ENCODE measurements at places on chromosomes 13 and 19. TPM values are rescaled to one million over a fixed set of nuclear protein-coding genes. Genes with fewer than 3 reads are reported as not detected.

DNA sequence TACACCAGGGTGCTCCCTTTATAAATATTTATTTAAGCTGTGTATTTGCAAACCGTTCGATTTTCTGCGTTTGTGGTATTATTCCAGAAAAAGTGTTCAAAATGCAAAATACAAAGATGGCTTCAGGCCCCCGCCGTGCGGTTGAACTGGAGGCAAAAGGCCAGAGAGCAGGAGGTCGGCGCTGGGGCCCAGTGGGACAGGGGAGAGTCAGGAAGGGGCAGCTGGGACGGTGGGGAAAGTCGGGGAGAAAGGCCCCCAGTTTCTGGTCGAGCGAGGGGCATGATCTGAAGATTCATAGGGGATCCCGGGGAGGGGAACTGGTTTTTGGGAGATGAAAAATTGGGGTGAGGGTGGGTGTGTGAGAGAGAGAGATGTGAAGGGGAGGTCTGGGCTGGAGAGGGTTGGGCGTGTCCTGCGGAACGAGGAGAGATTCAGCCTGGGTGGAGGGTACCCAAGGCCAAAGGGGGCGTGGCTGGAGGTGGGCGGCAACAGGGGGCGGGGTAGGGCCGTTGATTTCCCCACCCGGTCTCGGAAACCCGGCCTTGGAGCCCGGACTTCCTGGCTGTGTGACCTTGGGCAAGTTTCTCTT is 678 bp downstream of the ISOC2 start:
- DNase-seq, result peak; percentile 96
- H3K4me3 ChIP-seq, result peak overlapping the region; percentile 81
- peaks cover 34% of the 10 kb centered on the region for H3K4me1 ChIP-seq
- H3K27me3 ChIP-seq, result no peaks in the 10 kb centered on the region
- H3K27ac ChIP-seq, result peak overlapping the region; percentile 98

Gene NBEA
- total RNA-seq, result 47.6 TPM

DNA sequence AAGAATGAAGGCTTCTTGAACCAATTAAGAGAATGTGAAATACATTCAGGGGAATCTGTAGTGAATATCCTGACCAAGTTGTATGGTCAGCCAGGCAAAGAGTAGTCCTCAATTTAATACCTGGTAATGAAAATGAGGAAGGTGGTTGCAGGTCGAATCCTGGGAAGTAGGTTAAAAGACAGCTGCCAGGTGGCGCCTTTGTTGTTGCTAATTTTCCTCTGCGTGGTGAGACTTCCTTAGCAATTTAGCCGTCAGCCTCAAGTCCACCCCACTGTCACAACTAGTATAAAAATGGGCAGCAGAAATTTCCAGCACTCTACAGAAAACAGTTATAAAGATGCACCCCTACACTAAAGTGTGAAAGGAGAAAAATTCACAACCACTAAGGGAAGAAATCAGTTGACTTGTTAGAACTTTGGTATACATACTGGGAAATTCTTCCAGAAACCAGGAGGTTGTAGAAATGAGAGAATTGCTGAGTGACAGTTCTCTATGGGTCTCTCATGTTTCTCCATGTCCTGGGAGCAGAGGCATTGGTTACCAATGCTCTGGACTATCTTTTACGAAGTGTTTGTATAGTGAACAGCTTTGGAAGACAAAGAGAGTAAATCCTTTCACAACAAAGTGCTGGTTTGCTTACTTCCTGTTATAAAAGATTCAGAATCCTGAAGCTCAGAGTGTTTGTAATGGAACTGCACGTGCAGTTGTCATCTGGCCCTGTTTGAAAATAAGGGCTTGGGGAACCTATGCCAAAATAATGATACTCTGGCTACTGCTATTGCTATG is 235.9 kb downstream of the NHLRC3 start:
- no peaks in the 10 kb centered on the region for H3K27me3 ChIP-seq
- DNase-seq, result no peak
- H3K4me3 ChIP-seq, result no peak overlapping the region

- no peaks in the 10 kb centered on the region for H3K4me1 ChIP-seq
- no peaks in the 10 kb centered on the region for H3K36me3 ChIP-seq
- no peak for DNase-seq
- H3K4me3 ChIP-seq, result no peak overlapping the region
- H3K27me3 ChIP-seq, result no peaks in the 10 kb centered on the region
Observed at GRCh38 chr13:73065665-73066340, 7.0 kb downstream of the KLF5 start.

Gene ERICH6B
- not detected for total RNA-seq

DNA sequence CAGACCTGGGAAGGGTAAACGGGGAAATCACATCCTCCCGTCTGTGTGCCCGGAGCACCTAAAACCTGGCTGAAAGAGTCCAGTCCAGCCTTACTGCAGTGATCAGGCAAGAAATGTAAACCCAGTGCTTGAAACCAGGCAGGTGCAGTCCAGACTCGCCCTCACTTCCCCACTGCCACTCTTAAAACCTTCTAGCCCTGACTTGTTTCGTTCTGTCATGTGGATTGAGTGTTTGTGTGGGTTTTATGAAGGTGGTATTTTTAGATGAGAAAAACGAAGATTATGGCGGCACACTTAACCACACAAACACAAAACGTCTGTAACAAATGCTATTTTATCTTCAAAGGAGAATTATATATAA is 839 bp upstream of the CKAP2 start:
- peaks cover 15% of the 10 kb centered on the region for H3K4me1 ChIP-seq
- H3K36me3 ChIP-seq, result no peaks in the 10 kb centered on the region
- no peak for DNase-seq
- H3K27me3 ChIP-seq, result no peaks in the 10 kb centered on the region
- H3K4me3 ChIP-seq, result peak overlapping the region; percentile 88
- peak overlapping the region; percentile 88 for H3K27ac ChIP-seq

DNA sequence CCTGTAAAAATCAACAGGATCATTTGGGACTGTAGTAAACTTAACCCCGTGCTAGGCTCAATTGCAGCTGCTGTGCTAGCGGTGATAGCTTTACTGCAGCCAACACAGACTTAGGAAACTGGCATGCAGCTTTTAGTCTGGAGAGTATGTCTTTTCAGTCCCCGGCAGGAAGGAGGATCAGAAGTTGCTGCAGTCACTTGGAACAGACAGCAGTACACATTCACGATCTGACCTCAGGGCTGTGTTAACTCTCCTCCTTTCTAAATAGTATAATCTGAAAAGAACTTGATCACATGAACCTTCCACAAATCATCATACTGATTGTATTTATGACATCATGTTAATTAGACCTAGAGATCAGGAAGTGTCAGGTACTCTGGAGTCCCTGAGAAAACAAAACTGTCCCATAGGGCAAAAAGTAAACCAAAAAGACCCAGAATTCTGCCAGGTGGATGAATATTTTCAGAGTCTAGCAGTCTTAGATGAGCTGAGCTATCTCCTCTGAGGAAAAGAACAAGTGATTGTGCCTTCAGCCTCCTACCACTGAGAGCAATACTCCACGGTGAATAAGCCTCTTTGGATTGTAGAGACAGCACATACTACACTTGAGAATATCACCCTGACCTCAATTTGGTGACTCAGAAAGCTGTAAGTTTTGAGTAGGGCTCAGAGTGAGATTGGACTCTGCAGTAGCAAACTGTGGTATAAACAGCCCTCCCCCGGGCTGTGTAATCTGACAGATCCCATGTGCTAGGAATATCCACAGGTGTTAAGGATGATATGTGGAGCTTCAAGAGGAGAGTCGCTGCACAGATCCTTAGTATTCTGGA is 181.0 kb upstream of the GPR12 start:
- no peak overlapping the region for H3K27ac ChIP-seq
- no peaks in the 10 kb centered on the region for H3K4me1 ChIP-seq
- H3K27me3 ChIP-seq, result peaks cover 16% of the 10 kb centered on the region
- H3K4me3 ChIP-seq, result no peak overlapping the region
- H3K36me3 ChIP-seq, result no peaks in the 10 kb centered on the region

- H3K4me1 ChIP-seq, result no peaks in the 10 kb centered on the region
- no peak for DNase-seq
- no peaks in the 10 kb centered on the region for H3K36me3 ChIP-seq
- H3K27ac ChIP-seq, result no peak overlapping the region
- peaks cover 4% of the 10 kb centered on the region for H3K27me3 ChIP-seq
Observed at GRCh38 chr19:49272204-49272603, 52.8 kb downstream of the SLC6A16 start.

Gene MEIOSIN
- total RNA-seq, result not detected

- H3K36me3 ChIP-seq, result no peaks in the 10 kb centered on the region
- H3K4me1 ChIP-seq, result peaks cover 6% of the 10 kb centered on the region
- no peaks in the 10 kb centered on the region for H3K27me3 ChIP-seq
- H3K4me3 ChIP-seq, result no peak overlapping the region
- no peak overlapping the region for H3K27ac ChIP-seq
Observed at GRCh38 chr19:17749912-17750317, 1.4 kb upstream of the FCHO1 start.

Gene ZNF836
- 9.1 TPM for total RNA-seq

Gene ZNF444
- 39.6 TPM for total RNA-seq

DNA sequence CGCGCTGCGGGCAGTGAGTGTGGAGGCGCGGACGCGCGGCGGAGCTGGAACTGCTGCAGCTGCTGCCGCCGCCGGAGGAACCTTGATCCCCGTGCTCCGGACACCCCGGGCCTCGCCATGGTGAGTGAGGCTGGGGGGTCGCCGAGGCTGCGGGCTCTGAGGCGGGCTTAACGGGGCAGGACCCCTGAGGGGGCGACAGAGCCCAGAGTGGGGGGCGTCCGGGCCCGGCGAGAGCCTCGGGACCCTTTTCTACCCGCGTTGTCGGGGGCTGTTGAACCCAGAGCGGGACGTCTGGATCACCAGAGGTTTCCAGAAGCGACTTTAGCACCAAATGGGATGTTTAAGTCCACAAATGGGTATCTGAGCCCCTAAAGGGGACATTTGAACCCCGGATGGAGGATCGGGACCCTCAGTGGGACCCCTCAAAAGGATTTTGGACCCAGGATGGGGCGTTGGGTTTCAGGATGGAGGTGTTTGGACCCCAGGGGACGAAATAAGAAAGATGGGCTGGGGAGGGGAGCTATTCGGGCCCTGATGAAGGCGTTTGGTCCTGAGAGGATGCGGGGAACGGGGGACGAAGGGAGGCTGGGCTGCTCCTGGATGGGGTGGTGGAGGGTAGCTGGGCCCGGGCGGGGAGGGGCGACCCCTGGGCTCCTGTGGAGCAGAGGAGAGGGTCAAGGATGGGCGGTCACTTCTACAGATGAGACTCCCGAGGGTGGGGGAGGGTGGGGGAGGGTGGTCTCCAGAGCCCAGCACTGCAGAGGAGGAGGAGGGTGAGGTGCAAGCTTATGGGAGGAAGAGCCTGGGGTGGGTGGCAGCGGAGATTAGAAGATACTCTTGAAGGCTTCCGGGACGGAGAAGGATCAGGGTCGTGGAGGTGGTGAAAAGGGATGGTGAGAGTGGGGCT is at the start of gene CALM3:
Gene CALM3, plus strand, starts transcription at position 13 of the 907 bp plus-strand sequence. Its CDS starts 105 bp downstream, at position 118.
- peaks cover 42% of the 10 kb centered on the region for H3K4me1 ChIP-seq
- peak; percentile 75 for DNase-seq
- peak within 1 kb of the TSS; percentile 73 for H3K4me3 ChIP-seq
- H3K27me3 ChIP-seq, result no peaks in the 10 kb centered on the region

- H3K27ac ChIP-seq, result no peak overlapping the region
- no peak overlapping the region for H3K4me3 ChIP-seq
- no peak for DNase-seq
- H3K36me3 ChIP-seq, result peaks cover 72% of the 10 kb centered on the region
- H3K4me1 ChIP-seq, result no peaks in the 10 kb centered on the region
Observed at GRCh38 chr13:19665427-19665859, 32.0 kb downstream of the MPHOSPH8 start.

- peaks cover 42% of the 10 kb centered on the region for H3K36me3 ChIP-seq
- no peak for DNase-seq
- no peak overlapping the region for H3K4me3 ChIP-seq
- peaks cover 18% of the 10 kb centered on the region for H3K4me1 ChIP-seq
Observed at GRCh38 chr19:58395979-58396627, 647 bp downstream of the RNF225 start.

Gene TEX29
- total RNA-seq, result 1.5 TPM

Gene TINCR
- 0.55 TPM for total RNA-seq

- no peaks in the 10 kb centered on the region for H3K36me3 ChIP-seq
- no peak for DNase-seq
- no peak overlapping the region for H3K4me3 ChIP-seq
- no peaks in the 10 kb centered on the region for H3K27me3 ChIP-seq
Observed at GRCh38 chr19:19602136-19602712, 16.3 kb downstream of the PBX4 start.

DNA sequence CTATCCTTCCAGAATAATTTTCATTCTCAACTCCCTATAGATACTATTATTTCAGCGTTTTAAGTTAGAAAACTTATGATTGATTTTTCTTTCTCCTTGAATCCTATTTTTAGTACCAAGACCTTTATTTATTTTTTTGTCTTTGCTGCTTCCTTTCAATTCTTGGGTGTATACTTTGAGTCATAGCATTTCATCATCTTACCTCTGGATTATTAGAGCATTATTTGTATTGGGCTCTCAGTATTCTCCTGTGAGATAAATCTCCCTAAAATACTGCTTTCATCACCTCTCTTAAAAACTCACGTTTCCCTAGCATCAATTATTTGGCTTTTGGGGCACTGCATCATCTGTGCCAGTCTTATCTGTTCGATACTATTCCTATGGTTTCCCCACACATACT is 222.8 kb downstream of the POSTN start:
- DNase-seq, result no peak
- no peaks in the 10 kb centered on the region for H3K36me3 ChIP-seq
- no peaks in the 10 kb centered on the region for H3K27me3 ChIP-seq

GRCh38 chr19:13005861-13006370 is 10.6 kb downstream of the NFIX start:
- no peak for DNase-seq
- no peaks in the 10 kb centered on the region for H3K36me3 ChIP-seq
- H3K4me3 ChIP-seq, result peak overlapping the region; percentile 8
- H3K4me1 ChIP-seq, result peaks cover 94% of the 10 kb centered on the region

All from sigmoid colon (tissue), 7 donors.